ENCODE measurements at places on chromosomes 12 and 14.

- no peak for DNase-seq
These were observed 508 bp downstream of the HNRNPC start for GRCh38 chr14:21268617-21269251.

- DNase-seq = no peak
These were observed 2.3 kb downstream of the RFX4 start for GRCh38 chr12:106585105-106585520.

GRCh38 chr12:123040106-123040505 lies 59.6 kb downstream of the ARL6IP4 start:
- no peak for DNase-seq

DNA sequence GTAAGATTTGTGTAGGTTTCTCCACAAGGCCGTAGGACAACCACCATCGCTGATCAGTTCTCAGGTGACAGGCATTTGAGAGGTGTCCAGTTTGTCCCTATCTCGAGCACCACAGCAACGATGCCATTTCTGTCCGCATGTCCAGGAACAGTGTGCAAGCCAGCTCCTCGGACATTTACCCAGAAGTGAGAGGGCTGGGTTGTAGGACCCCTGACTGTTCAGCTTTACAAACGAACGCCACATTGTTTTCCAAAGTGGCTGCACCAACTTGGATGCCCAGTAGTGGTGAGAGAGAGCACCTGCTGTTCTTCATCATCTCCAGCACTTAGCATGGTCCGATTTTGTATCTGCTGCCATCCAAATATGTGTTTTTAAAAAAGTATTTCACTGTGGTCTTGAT lies 38.6 kb downstream of the CYP46A1 start:
- no peak for DNase-seq

DNA sequence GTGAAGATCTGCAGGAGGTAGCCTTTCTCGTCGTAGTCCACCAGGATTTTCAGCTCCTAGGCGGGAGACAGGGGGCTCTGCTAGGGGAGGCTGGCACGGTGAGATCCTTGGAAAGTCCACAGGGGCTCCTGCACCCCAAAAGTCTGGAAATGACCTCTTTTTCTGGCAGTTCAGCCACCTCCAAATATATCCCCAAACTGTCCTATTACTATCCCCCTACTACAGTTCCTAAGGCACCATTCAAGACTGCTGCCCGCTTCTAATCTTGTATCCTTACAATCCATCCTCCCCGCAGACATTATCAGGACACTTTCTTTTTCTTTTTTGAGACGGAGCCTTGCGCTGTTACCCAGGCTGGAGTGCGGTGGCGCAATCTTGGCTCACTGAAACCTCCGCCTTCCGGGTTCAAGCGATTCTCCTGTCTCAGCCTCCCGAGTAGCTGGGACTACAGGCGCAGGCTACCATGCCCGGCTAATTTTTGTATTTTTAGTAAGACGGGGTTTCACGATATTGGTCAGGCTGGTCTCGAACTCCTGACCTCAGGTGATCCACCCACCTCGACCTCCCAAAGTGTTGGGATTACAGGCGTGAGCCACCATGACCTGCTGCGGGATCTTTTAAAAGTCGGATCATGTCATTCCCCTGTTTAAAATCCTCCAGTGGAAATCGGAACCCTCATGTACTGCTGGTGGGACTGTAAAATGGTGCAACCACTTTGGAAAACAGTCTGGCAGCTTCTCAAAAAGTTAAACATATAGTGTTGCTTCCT lies 18.5 kb downstream of the HPD start:
- no peak for DNase-seq

DNA sequence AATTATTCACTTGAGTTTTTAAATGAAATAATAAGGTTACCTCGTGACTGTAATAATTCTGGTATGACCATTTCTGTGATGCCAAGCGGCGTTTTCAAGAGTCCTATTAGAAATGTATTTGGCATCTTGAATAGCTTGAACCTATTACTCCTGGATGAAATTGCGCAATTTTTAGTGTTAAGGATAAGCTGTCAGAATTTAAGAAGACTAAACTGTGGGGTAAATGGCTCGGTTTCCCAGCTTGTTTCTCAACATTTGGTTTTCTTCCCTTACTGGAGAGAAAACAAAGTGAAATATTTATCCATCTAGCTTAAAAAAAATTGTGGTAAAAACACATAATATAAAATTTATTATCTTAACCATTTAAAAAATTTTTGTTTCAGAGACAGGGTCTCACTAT lies 26.8 kb downstream of the PCNX1 start:
- DNase-seq = no peak

DNA sequence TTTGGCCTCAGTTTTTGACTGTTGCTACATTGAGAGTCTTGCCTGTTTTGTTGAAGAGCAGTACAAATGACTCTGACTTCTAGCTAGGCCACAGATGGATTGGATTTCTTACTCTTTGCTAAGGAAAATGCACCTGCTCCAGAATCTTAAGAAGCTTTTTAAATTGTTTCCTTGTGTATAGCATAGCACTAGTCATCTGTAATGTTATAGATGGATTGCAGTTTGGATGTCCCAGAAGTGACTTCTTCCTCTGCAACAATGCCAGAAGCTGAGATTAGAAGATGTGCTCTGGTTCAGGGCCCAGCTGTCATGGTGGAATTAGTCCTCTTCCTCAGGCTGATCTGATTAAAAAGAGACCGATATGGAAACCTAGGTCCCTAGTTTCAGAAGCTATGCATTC lies 67.9 kb downstream of the DAAM1 start:
- no peak for DNase-seq

DNA sequence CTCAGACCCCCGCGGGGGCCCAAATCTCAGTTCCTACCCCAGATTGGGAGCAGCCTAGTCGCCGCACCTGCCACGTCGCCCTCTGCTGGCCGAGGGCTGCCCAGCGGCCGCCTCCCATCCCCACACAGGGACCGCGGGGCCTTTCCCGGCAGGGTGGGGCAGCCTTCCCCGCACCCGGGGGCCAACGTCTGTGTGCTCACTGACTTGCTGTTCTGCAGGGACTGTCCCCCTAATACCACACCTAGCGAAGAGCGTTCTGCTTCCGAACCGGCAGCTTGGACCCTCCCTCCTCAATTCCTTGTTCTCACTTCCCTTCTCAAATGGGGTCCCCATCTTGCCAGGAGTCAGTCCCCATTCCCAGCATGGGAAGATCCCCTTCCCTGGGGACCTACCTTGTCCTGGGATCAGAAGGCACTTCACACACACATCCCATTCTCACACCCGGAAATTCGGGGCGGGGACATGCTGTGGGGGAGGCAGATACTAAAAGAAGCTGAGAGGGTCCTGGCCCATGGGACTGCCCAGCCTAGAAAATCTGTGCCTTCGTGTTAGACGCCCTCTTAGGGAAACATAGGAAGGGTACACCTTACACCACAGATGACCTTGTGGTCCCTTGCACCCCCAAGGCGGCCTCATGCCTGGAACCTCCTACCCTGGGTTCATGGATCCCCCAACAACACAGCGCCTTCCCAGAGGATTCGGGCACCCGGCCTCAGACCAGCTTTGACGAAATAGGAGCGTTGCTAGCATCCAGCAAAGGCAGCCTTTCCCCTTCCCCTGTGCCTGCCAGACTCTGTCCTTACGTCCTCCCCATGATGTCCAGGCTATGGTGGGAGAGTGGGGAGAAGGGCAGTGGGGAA lies 16.4 kb downstream of the ACVRL1 start:
- DNase-seq = peak; percentile 9

GRCh38 chr12:2295941-2296461 lies 243.2 kb downstream of the CACNA1C start:
- no peak for DNase-seq

DNA sequence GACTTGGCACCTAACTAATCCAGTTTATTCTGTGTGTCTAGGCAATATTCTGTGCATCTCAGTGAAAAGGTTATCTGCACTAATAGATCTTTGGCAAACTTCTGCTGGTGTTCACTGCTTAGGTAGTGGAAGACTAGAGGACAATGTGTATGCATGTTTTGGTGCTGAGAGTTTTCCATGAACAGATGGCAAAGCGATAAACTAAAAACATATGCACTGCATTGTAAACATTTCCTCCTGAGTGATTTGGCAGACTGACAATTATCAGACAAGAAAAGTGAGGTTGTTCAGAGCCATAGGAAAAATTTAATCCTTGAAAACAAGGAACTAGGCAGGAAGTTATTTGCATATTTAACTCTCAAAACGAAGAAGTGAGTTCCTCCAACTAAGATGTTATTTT lies 400.4 kb downstream of the ATP23 start:
- DNase-seq = no peak

DNA sequence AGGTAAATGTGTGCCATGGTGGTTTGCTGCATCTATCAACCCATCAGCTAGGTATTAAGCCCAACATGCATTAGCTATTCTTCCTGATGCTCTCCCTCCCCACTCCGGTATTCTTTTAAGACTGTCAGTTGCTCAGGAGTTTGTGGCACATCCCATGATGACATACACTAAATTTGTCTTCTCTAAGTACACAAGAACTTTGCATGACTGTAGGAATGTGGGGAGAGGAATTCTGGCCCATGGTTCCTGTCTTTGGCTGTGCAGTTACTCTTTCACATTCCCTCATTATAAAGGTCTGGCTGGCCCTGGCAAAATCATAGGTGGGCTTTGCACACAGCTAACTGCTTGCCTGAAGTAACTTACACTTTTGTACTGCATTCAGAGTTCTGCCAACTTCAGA lies 30.3 kb downstream of the HMGA2 start:
- no peak for DNase-seq

GRCh38 chr14:81676395-81676794 lies 142.7 kb upstream of the SEL1L start:
- DNase-seq = no peak

Data from stimulated activated CD4-positive, alpha-beta T cell treated with anti-CD3 and anti-CD28 coated beads, Interleukin-15, amount 100 ng/mL, for 48 hours (primary cell).